ENCODE measurements at places on chromosomes 11 and 22.

DNA sequence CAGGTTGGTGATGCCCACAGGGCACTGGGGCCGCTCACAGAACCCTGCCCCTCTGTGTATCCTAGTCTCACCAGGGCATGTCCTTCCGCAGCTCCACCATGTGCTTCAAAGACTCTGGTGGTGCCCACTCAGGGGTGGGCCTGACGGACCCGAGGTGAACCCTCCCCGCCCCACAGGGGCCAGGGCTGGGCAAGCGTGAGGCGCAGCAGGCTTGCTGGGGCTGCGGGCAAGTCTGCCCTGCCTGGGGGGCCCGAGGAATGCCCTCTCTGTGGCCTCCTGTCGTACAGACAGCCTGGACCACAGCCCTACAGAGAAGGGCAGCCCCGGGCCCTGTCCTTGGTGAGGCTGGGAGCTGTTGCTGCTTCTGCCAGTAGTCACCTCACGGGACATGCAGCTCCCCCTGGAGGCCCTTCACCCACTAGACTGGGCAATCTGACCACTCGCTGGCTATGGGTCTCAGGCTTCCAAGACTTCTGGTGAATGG is 40.2 kb downstream of the TBX1 start:
- no peak for ATAC-seq

DNA sequence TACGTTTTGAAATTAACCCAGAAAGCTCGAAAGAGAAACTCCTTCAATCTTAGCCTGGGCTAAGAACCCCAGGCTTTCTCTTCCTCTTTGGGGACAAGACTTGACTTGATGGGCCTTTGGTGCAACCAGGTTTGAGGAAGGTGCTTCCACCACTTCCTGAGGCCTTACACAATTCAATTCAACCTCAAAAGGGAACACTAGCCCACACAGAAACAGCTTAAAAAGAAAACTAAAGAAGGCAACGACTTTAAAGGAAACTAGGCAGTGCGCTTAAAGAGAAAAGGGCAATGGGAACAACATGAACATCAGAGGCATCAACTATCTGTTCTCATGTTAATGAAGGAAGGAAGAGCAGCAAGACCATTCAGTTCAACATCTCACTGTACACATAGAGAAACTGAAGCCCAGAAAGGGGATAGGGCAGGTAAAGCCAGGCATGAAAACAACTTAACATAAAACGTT is 24.8 kb downstream of the PAK1 start:
- ATAC-seq, result no peak

DNA sequence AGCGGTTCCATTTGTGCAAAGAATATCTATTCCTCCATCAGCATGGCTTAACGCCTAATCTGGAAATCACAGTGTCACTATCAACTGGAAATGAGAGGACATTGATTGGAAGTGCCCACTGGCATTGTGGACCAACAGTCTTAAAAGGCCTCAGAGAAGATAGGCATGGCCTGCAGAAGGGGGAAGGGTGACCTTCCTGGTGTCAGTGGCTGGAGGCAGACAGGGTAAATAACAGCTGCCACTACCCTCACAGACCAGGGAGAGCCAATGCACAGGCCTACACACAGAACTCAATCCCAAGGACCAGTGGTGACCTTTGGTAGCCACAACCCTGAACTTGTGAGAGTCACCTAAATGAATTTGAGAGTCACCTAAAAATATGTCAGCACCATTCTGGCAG is 36.0 kb downstream of the DDIAS start:
- no peak for ATAC-seq

DNA sequence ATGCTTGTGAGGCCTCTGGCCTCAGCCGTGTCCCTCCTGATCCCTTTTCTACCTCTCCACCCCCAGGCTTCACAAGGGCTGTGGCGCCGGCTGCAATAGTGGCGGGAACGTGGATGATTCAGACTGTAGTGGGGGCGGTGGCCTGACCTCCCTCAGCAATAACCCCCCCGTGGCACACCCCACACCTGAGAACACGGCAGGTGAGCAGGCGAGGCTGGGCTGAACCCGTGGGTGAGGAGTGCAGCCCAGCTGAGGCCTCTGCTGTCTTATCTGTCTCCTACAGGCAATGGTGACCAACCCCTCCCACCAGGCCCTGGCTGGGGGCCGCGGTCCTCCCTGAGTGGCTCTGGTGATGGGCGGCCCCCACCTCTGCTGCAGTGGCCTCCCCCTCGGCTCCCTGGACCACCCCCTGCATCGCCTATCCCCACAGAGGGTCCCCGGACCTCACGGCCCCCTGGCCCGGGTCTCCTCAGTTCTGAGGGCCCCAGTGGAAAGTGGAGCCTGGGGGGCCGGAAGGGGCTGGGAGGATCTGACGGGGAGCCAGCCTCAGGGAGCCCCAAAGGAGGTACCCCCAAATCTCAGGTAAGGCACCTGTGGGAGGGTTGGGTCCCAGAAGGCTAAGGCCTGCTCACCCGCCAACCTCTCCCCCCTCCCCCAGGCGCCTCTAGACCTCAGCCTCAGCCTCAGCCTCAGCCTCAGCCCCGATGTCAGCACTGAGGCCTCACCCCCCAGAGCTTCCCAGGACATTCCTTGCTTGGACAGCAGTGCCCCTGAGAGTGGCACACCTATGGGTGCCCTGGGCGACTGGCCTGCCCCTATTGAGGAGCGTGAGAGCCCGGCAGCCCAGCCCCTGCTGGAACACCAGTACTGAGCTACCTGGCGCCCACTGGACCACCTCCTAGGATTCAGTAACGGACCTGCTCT is 1.5 kb upstream of the SIPA1 start:
- ATAC-seq, result no peak

DNA sequence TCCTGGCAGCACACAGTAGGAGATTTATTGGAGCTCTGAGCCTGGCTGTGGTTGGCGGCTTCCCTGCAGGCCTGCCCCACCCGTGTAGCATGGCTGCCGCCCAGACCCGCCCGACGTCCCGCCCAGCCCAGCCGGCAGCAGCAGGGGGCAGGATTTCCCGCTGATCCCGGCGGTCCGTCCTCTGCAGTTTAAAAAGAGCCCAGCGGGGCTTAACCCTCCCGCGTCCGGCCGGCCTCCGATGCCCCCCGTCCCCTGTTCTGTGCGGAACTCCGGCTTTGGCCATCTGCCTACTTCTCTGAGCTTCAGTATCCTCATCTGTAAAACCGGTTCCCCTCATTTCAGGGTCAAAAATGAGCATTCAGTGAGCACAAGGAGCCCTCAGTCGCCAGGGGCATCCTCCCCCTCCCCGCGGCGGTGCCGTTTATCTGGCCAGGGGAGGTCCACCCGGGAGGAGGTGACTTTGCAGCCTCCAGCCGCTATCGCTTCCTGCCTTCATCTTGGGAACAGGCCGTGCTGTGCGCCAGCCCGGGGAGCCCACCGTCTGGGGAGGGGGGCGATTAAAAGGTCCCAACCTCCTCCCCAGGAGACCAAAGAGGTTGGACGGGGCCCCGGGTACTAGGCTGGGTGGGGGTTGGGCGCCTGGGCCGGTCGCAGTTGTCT is at the start of gene GAS2L1:
TSS of gene GAS2L1 (plus strand) at position 476 of the 660 bp plus-strand sequence. CDS start 1,456 bp downstream, outside the sequence.
- ATAC-seq, result peak; percentile 73

DNA sequence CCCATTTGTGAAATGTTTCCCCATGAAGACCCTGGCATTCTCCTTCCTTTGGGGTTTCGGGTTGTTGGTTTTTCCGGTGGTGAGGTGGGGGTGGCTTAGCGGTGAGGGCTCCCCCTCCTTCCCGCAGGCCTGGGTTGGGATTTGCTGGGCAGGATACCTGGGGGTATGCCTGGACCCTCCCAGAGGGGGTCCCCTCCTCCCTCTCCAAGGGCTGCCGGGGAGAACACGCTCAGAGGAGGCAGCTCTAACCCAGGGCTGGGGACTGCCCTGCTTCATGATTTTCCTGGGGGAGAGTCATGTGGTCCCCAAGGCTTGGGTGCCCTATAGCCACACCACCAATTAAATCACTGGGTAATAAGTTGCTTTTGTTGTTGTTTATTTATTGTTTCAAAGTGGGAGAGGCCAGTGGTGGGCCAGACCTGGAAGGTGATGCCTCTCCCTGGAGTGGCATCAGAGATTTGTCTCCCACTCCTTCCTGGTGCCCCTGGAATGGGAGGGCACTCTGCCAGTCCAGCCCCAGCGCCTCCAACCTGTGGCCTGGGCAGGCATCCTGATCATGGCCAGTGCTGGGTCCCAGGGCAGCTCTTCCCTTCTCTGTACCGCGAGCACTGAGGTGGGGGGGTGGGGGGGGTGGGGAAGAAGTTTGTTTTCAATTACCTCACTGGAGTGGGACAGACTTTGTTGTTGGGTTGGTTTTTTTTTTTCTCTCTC is 1.3 kb upstream of the CLCF1 start:
- ATAC-seq, result no peak

DNA sequence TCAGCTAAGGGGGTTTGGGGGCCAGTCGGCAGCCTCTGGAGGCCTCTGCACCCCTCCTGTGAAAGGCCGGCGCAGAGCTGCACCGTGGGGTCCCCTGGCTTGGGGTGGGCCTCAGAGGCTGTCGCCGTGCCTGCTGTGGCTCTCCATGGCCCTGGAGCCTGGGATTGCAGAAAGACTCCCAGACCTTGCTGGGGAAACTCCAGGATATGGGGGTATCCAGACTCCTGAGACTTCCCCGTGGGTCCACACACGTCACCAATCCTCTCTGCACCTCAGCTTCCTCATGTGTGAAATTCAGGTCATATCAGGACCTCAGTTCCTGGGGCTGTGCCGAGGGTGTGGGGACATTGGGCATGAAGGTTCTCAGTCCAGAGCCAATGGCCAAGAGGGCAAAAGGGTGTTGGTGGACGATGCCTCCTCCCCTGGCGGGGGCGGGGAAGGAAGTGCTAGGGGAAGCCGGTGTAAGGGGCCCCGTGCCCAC is 97.1 kb downstream of the KCNQ1 start:
- no peak for ATAC-seq

- peak; percentile 88 for ATAC-seq
These were observed 12.9 kb downstream of the TSPAN32 start for GRCh38 chr11:2314525-2315394.

GRCh38 chr11:117605331-117605730 is 191.7 kb downstream of the DSCAML1 start:
- ATAC-seq, result no peak

- ATAC-seq, result no peak
These were observed 36.5 kb downstream of the TSPAN18 start for GRCh38 chr11:44763121-44763820.

GRCh38 chr11:100639140-100639539 is 47.9 kb upstream of the ARHGAP42 start:
- no peak for ATAC-seq

DNA sequence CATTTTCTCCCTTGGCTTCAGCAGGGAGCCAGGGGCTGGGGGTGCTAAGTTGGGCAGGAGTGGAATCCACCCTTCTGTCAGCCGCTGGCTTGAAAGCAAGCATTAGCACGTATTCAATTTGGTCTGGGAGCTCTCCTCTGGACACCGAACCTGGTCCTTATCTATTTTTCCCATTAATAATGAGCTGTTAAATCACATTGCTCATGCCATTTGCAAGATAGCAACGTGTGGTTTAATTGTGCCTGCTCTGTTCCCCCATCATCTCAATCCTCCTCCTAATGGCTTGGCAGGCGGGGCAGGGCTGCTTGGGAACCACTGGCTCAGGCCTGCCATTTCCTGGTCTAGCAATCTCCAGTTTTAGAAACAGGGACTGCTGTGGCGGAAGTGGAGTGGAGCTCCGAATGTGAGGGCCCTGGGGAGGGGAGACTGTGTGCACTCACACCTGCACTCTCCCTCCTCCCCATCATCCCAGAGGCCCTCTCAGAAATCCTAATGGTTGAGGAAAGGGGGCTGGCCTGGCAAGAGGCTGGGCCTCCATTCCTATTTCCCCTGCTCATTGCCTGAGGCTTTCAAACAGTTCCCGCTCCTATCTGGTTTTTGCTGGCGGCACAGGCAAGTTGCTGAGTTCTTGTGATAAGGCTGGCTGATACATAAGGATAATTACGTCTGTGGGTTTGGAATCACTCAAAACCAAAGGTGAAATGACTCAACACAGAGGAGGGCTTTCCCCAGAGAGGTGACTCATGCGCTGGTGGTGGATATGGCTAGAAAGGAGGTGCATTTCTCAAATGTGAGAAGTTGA is 201.2 kb upstream of the E2F8 start:
- ATAC-seq, result peak; percentile 57

- no peak for ATAC-seq
These were observed 2.1 kb downstream of the GAL start for GRCh38 chr11:68686486-68686885.

DNA sequence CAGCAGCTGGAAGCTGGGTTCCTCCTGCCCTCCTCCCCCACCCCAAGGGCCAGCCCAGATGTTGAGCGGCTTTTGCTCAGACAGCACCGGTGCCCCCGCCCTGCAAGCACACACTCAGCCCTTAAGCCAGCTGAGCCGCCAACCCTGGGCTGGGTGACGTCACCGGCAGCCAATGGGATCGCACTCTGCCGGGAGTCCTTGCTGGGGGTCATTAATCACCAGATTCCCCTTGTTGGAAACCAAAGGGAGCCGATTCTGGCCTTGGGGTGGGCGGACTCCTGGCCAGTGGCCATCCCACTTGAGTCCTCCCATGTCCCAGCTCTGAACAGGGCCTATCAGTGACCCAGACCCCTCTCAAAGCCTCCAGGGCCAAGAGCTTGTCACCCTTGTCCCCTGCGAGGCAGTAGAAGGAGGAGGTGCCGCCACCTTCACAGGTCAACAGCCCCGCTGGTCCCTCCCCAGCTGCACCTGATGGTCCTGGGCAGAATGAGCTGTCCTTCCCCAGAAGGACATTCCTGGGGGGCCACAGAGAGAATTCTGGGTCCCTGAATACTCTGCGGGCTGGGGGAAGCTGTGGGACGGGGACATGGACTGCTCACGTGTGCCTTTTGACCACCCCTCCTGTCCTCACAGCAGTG is 7.4 kb downstream of the DUSP8 start:
- ATAC-seq, result peak; percentile 55

DNA sequence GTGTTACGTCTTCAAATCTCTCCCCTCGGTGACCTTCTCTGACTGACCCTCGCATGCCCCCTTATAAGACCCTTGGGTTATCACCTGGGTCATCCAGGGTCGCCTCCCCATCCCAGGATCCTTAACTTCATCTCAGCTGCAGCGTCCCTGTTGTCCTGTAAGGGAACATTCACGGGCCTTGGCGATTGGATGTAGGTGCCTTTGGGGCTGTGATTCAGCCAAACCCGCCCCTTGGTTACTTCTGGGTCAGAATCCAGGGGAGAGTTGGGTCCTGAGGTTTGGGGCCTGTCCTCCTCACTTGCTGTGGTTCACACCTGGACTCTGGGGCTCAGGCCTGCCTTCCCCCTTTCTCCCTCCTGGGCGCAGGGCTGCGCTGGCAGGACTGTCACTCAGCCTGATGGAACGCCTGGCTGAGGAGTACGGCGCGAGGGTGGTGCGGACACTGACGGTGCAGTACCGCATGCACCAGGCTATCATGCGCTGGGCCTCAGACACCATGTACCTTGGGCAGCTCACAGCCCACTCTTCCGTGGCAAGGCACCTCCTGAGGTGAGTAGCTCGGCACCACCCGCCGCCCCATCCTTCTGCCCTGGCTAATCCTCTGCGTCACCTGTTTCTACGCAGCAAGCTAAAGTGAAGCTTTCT is 29.4 kb downstream of the IGHMBP2 start:
- no peak for ATAC-seq

- ATAC-seq, result no peak
These were observed 10.3 kb upstream of the CTSD start for GRCh38 chr11:1773994-1774550.

- no peak for ATAC-seq
These were observed 36.0 kb downstream of the COMMD9 start for GRCh38 chr11:36253238-36253637.

All from gastroesophageal sphincter (tissue), 4 donors.